Occipital lobe (tissue), 3 donors: ENCODE measurements at places on chromosomes 7 and 10.

- DNase-seq, result no peak
Observed at GRCh38 chr7:142168746-142169145, 57.2 kb downstream of the MGAM2 start.

DNA sequence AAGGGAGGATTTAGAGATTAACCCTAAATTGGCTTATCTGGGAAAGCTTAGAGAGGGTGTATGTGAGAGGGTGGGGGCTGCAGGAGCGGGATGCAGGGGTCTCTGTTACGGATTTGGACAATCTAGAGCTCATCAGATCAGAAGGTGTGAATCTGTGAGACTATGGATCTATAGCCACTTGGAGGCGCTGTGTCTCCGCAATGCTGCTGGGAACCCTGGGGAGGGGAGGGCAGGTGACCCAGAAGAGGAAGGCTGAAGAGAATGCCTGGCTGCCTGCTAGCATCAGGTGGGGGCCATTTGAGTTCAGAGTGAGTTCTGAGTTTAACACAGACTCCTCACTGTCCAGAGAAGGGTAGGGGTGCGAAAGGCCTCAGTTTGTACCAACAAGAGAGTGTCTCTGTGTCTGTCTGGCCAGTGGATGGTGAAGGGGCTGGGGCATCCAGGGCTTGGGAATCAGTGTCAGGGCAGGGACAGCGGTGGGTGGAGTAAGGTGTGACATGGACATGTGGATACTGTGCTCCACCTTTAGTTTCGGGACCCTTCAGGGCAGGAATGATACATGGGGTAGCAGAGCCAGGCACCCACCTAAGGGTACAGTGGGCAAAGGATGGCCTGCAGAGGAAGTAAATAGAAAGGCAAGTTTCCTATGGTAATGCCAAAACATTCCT is 187.3 kb upstream of the PRSS58 start:
- no peak for DNase-seq

DNA sequence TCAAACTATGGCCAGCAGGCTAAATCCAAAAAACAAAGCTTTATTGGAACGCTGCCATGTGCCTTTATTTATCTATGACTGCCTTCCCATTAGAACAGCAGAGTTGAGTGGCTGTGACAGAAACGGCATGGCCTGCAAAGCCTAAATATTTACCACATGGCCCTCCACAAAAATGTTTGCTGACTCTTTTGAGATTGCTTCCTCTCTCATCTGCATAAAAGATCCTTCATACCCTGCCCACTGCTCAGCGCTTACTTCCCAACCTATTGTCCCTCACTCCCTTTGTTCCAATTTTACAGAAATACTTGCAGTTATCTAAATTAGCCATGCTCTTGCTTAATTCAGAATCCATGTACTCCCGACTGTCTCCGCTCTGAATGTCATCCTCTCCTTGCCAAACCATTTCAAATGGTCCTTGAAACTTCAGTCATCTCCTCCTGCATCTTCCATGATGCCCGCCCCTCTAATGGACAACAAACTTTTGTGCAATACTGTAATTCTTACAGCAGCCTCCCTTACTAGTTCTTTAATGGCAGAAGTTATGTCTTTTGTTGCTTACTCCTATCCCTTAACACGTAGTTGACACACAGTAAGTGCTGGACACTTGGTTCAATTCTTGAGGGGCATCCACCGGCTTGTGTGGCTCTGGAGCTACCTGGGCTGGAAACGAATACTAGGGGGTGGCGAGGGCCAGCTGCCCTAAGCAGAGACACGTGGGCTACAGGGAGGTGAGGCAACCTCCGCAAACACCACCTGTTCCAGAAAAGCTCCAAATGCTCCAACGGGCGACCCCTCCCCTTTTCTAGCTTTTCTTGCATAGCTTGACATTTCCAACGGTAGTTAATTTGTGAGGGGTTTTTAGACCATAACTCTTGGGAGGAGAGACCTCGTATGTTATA is 832 bp downstream of the XRCC2 start:
- no peak for DNase-seq

GRCh38 chr10:97331153-97331703 is 3.3 kb downstream of the FRAT2 start:
- DNase-seq, result no peak

- no peak for DNase-seq
Observed at GRCh38 chr10:107614939-107615685, 450.6 kb upstream of the SORCS1 start.

DNA sequence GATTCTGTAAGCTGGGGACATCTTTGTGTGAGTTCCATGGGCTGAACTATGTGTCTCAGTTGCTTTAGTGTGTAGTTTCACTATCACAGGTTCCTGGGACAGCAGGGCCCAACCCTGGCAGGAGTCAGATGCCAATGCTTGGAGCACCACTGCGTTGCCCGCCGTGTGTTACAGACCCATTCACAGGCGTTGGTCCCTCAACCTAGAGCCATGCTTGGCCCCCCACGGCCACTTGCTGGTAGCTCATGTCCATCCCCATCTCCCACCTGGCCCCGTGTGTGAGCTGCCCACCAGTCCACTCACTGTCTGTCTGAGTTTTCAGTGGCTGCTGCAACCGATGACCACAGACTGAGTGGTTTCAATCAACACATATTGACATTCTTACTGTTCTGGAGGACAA is 546.9 kb downstream of the TCERG1L start:
- DNase-seq, result no peak

- DNase-seq, result peak; percentile 15
Observed at GRCh38 chr10:120456626-120457430, at the start of gene PLPP4. Gene PLPP4, plus strand, starts transcription at chr10:120457227. Its CDS starts 79 bp downstream, at chr10:120457306.

- no peak for DNase-seq
Observed at GRCh38 chr7:156147104-156147503, 334.8 kb upstream of the SHH start.

DNA sequence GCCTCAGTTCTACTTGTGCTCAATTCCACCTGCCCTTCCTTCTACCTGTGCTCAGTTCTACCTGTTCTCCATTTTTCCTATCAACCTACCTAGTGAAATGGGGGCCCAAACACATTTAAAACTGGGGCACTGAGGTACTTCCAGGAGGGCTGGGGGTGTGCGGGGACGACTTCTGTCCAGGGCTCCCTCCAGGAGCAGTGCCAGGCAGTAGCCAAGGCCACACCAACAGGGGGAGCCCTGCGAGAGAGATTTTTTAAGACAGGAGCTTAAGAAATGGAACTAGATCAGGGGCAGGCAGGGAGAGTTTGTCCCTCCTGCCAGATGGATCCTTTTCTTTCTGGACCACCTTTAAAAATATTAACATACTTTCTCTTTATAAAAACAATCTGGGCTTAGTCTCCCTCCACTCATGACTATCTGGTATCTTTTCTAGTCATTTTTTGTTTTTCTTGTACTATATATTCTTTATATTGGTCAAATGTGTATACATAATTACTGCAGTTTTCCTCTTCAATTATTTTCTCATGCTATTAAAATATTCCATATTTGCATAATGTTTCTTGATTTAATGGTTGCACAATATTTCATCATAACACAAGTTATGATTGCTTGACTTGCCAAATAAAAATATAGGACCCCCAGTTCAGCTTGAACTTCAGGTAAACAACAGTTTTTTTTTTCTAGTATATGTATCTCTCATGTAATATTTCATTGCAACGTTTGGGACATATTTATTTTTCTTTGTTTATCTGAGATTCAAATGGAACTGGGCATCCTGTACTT is 47.3 kb upstream of the INSYN2A start:
- DNase-seq, result no peak

DNA sequence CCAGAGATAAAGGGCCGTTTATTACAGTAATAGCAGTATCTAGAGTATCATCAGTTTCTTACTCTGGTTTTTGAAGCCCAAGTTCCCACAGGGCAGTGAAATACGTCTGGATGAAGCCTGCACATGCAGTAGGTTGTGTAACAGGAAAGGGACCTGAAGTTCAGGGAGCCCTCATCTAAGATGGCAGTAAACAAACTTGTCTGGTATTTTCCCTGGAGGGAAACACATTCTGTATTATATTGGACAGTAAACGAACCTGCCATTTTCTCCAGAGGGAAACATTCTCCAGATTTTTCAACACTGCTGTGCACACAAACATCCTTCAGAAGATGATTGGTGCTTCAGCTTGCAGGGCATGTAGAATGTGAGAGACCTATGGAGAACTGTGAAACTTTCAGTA is 189.9 kb downstream of the TFEC start:
- DNase-seq, result no peak

- no peak for DNase-seq
Observed at GRCh38 chr7:18610331-18610948, 114.9 kb downstream of the HDAC9 start.

DNA sequence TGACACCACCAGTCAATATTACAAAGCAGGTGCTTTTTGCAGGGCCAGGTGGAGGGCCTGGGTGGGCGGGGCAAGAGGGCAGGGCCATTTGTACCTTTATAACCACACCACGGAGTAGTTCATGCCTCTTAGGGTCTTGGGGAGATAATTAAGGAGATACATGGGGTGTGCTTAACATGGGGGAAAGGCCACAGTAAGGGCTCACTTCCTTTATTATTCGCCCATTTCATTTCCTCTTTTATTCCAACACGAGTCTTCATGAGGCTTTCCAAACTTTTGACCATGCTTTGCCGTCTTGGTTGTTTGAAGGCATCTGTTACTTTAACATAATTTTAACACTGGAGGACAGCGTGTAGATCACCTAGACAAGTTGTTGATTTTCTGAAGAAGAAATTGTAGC is 33.3 kb upstream of the LYZL2 start:
- no peak for DNase-seq

DNA sequence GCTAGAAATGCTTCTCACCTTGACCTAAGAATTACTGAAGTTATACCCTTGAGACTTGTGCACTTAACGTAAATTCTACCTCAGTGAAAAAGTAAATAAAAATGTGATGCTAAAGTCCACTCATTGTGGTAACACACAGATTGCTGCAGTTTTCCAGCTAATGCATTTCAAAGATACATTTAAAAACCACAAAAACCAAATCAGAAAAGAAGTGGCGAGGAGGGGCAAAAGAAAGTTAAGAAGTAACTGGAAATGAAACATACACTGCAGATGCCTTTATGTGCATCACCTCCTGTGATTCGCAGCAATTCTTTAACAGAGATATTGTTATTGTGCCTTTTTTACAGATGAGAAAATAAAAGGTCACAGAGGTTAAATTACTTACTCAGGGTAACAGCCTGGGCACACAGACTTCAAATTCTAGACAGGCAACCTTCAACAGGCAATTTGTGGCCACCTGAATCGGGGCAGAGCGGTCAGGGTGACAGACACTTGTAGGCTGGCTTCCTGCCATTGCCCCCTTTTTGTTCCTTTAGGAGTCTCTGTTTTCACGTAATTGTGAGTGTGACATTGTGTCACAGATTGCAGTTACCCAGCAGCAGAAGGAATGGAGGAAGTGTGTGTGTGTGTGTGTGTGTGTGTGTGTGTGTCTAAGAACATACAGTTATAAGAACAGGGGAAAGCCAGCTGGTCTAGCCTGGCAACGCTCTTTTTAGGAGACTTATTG is 1.9 kb downstream of the WIPF3 start:
- DNase-seq, result no peak

- no peak for DNase-seq
Observed at GRCh38 chr7:82335927-82336326, 107.7 kb downstream of the CACNA2D1 start.

GRCh38 chr10:29691564-29692072 is 56.8 kb upstream of the SVIL start:
- DNase-seq, result no peak

- no peak for DNase-seq
Observed at GRCh38 chr10:43591303-43591904, 14.8 kb upstream of the ZNF485 start.

- no peak for DNase-seq
Observed at GRCh38 chr10:28082316-28082715, 83.4 kb upstream of the ODAD2 start.

DNA sequence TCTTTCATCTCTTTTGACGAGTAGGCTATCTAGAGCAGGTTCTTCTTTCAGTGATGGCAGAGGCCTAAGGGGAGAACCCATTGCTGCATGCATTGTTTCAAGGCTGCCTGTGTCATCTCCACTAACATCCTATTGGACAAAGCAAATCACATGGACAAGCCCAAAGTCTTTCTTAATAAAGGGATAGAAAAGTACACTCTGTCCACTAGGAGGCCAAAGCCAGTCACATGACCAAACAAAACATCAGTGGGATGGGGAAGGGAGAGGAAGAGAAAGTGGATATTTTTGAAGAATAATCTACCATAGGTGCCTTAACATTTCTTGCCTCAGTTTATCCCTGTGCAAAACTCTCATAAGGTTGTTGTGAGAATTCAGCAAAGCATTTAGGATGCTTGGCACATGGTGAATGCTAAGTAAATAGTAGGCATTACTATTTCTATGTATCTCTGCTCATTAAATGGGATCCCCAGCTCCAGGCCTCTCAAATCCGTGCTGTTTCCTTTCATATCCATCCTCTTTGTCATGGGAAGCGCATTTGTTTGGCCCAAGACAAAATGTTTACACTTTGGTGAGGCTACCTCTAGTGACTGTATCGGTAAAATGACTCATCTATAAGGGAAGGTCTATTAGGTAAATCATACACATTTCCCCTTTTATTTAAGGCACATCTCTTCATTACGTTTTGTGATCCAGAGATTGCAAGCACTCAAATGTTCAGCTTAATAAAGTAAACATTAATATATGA is 16.7 kb upstream of the CADPS2 start:
- no peak for DNase-seq

GRCh38 chr10:93718937-93719725 is 16.7 kb upstream of the FRA10AC1 start:
- no peak for DNase-seq

GRCh38 chr10:30562787-30563186 is 66.8 kb downstream of the LYZL2 start:
- no peak for DNase-seq

- DNase-seq, result no peak
Observed at GRCh38 chr7:112654322-112655216, 135.6 kb downstream of the TMEM168 start.

GRCh38 chr7:34025600-34025999 is 120.3 kb downstream of the BMPER start:
- DNase-seq, result no peak

DNA sequence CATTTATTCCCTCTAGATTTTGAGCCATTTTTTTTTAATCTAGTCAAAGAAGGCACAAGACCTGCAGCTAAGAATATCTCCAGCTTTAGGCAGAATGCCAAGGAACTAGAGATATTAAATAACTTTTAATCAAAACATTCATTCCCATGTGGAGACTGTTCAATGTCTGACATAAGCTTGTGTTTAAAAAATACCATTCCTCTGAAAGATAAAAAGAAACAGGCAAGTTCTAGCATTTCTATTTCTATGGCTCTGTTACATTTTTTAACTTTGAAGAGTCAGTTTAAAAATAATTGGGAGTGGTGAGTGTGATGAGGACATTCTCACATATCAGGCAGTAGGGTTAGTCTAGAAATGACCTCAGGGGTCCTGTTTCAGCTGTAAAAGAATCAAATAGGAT is 48.0 kb downstream of the RHOBTB1 start:
- DNase-seq, result no peak

- DNase-seq, result no peak
Observed at GRCh38 chr10:24762161-24762924, 38.7 kb upstream of the ARHGAP21 start.

DNA sequence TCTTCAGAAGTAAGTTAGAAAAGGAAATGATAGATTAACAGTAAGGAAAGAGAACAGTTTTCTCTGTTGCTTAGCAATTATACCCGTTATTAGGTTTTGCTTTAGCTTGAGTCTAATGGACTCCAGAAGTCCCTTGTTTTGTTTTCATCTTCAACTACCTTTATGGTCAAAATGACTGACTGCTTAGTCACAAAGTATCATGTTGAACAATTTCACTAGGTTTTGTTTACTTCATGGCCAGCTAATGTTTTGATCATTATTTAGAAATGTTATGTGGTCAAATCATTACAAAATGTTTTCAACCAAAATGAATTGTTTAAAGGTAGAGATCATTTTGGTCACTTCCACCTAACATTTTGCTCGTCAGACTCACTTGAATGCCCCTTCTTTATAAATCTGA is 1.9 kb downstream of the UBN2 start:
- DNase-seq, result no peak
